ENCODE measurements at places on chromosomes 16 and 17. TPM values are rescaled to one million over a fixed set of nuclear protein-coding genes. Genes with fewer than 3 reads are reported as not detected.

- no peak overlapping the region for H3K27ac ChIP-seq
- H3K36me3 ChIP-seq = no peaks in the 10 kb centered on the region
- no peak overlapping the region for H3K4me3 ChIP-seq
- no peak for DNase-seq
- H3K27me3 ChIP-seq = no peaks in the 10 kb centered on the region
- no peaks in the 10 kb centered on the region for H3K4me1 ChIP-seq
Observed at GRCh38 chr17:4073983-4074830, 68.6 kb downstream of the ZZEF1 start.

The EPN3 gene
- 53.2 TPM for total RNA-seq

The KRT32 gene
- not detected for total RNA-seq

The ABHD15 gene
- total RNA-seq = 10.5 TPM

The RASD1 gene
- 11.0 TPM for total RNA-seq

GRCh38 chr17:36682773-36683172, 81.4 kb downstream of the MRM1 start:
- no peaks in the 10 kb centered on the region for H3K27me3 ChIP-seq
- no peak overlapping the region for H3K27ac ChIP-seq
- no peaks in the 10 kb centered on the region for H3K36me3 ChIP-seq
- DNase-seq = no peak
- no peaks in the 10 kb centered on the region for H3K4me1 ChIP-seq

The TP53TG3C gene
- not detected for total RNA-seq

DNA sequence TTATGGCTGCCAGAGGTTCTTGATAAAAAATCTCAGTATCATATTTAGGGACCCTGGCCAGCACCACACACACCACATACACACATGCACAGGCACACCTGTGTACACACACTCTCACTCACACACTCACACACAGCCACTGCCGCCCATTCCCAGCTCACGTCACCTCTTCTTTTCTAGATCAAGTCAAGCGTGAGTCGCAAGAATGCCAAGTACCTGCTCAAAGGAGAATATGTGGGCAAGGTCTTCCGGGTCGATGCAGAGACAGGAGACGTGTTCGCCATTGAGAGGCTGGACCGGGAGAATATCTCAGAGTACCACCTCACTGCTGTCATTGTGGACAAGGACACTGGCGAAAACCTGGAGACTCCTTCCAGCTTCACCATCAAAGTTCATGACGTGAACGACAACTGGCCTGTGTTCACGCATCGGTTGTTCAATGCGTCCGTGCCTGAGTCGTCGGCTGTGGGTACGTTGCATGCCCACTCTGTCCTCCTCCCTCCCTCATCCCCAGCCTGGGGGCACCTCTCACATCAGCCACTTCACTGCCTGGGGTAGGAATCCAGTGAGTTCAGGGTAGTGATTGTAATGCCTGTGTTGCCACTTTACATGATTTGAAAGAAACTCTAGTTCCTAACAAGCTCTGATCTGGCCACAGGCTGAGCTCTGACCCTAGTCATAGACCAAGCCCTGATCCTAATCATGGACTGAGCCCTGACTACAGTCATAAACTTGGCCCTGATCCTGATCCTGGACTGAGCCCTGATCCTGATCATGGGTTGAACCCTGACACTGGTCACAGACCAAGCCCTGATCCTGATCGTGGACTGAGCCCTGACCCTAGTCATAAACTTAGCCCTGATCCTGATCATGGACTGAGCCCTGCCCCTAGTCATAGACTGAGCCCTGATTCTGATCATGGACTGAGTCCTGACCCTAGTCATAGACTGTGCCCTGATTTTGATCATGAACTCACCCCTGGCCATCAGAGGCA, 20.4 kb downstream of the CDH5 start:
- H3K4me3 ChIP-seq = no peak overlapping the region
- H3K27me3 ChIP-seq = no peaks in the 10 kb centered on the region
- H3K4me1 ChIP-seq = peaks cover 18% of the 10 kb centered on the region
- DNase-seq = no peak
- H3K27ac ChIP-seq = no peak overlapping the region

The CACNG1 gene
- total RNA-seq = not detected

The COX11 gene
- total RNA-seq = 77.6 TPM

- H3K36me3 ChIP-seq = no peaks in the 10 kb centered on the region
- H3K27ac ChIP-seq = peak overlapping the region; percentile 84
- H3K4me3 ChIP-seq = peak overlapping the region; percentile 41
- no peaks in the 10 kb centered on the region for H3K27me3 ChIP-seq
Observed at GRCh38 chr17:50094243-50094752, 853 bp upstream of the PDK2 start.

- H3K27ac ChIP-seq = no peak overlapping the region
- H3K4me3 ChIP-seq = no peak overlapping the region
- peaks cover 10% of the 10 kb centered on the region for H3K4me1 ChIP-seq
Observed at GRCh38 chr16:51919736-51920135, 627.2 kb downstream of the TOX3 start.

The C16orf86 gene
- total RNA-seq = 0.34 TPM

- no peak for DNase-seq
- H3K36me3 ChIP-seq = peaks cover 7% of the 10 kb centered on the region
- H3K4me1 ChIP-seq = no peaks in the 10 kb centered on the region
- H3K27me3 ChIP-seq = no peaks in the 10 kb centered on the region
Observed at GRCh38 chr16:89581861-89582563, 6.5 kb downstream of the CPNE7 start.

GRCh38 chr17:67238991-67239390, 6.0 kb downstream of the HELZ start:
- H3K27ac ChIP-seq = no peak overlapping the region
- peaks cover 39% of the 10 kb centered on the region for H3K4me1 ChIP-seq
- DNase-seq = peak; percentile 32

GRCh38 chr17:81071761-81072741, 37.1 kb downstream of the BAIAP2 start:
- no peaks in the 10 kb centered on the region for H3K27me3 ChIP-seq
- H3K36me3 ChIP-seq = no peaks in the 10 kb centered on the region
- H3K4me3 ChIP-seq = no peak overlapping the region
- H3K4me1 ChIP-seq = peaks cover 11% of the 10 kb centered on the region
- peak; percentile 64 for DNase-seq
- peak overlapping the region; percentile 70 for H3K27ac ChIP-seq

DNA sequence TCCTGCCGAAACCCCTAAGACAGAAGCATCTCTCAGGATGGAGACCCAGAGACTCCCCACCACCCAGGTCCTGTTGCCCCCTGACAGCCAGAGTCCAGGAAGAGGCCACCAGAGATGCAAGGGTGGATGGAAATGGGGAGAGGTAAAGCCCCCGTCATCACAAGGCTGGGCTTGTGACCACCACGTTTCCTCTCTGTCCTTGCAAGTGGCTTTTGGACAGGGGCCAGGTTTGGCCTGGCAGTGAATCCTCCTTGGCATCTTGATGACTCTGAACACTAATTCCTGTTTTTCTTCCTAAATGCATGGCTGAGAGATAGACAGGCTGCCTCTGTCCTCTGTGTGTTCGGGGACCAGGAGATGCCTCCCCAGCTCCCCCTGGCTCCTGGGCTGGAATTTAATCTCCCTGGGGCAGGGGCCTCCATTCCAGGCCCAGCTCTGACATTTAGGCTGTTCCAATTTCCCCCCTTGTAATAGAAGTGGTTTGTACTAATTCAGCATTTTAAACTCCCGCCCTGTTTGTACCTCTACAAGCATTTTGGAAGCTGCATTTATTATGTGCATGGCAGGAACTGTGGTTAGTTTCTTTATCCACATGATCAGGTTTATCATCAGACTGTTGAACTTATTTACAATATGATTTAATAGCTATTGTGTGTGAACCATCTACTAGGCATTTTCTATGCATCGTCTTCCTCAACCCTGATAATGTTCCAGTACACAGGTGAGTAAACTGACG, 116.1 kb upstream of the IRX6 start:
- H3K27me3 ChIP-seq = no peaks in the 10 kb centered on the region
- H3K27ac ChIP-seq = no peak overlapping the region
- DNase-seq = no peak
- no peak overlapping the region for H3K4me3 ChIP-seq
- no peaks in the 10 kb centered on the region for H3K4me1 ChIP-seq

The MYH13 gene
- not detected for total RNA-seq

DNA sequence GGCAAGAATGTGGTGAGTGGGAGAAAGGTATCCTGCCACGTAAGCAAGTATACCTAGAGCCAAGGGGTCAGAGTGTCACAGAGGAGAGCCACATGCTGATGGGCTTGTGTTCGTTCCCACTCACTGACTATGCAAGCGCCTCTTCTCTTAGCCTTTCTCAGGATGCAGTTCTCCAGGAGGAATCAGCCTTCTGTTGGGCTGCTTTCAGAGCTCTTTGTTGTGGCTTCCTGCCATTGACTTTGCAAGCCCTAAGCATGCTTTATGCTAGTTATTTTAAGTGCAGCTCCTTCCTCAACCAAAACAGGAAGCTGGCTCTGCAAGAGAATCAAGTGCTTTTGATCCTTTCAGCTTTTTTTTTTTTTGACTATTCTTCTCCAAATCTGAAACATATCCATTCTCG, 66.6 kb downstream of the SIAH1 start:
- H3K27me3 ChIP-seq = no peaks in the 10 kb centered on the region
- H3K36me3 ChIP-seq = no peaks in the 10 kb centered on the region
- H3K27ac ChIP-seq = no peak overlapping the region
- H3K4me1 ChIP-seq = no peaks in the 10 kb centered on the region
- H3K4me3 ChIP-seq = no peak overlapping the region
- DNase-seq = no peak

DNA sequence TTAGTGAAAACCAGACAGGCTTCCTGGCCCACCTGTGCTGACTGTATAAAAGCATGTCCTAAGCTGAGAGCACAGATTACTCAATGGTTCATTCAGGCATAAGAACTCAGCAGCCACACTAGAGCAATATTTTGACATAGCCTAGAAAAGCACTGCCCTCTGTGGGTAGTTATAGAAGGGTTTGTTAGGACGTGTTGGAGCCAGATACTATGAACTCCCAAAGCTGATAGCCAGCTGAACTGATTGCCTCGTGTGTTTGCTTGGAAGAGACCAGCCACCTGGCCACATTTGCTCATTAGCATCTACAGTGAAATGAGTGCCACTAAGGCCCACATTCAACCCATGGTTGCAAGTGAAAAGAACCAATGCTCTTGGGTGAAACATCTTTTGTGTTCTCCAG, 30.8 kb upstream of the ABCA5 start:
- no peaks in the 10 kb centered on the region for H3K36me3 ChIP-seq
- no peaks in the 10 kb centered on the region for H3K27me3 ChIP-seq
- no peaks in the 10 kb centered on the region for H3K4me1 ChIP-seq
- DNase-seq = peak; percentile 13
- no peak overlapping the region for H3K27ac ChIP-seq

DNA sequence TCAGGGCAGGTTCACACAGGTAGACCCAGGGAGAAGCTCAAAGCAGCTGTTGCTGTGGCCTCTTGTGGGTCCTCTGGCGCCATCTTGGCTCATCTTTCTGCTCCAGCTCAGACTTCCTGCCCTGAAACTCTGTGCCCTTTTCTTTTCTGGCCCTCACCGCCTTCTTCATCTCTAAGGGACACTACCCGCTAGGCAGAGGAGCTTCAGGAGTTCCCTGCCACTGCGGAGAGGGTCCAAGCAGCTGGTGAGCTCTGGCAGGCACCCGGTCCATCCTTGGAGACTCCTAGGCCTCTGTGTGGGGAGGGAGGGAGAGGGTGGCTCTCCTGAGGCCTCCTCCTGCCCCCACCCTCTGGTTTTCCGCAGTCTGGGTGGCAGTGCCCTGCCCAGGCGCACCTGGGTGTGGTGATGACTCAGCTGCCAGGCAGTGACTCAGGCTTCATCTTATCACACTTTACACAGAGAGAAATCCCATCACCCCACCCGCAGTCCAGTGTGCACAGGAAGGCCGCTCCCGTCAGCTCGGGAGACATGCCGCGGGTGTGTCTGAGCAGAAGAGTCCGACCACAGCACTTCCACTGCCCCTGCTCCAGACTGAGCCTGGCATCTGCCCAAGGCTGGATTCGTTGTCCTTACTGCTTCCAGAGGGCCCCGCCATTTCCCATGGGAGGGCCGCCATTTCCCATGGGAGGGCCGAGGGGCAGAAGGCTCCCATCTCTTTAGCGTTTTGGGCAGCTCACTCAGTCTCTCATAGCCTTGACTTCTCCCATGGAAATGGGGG, 7.3 kb downstream of the NT5C start:
- H3K36me3 ChIP-seq = no peaks in the 10 kb centered on the region
- no peaks in the 10 kb centered on the region for H3K27me3 ChIP-seq
- H3K4me3 ChIP-seq = no peak overlapping the region
- peaks cover 14% of the 10 kb centered on the region for H3K4me1 ChIP-seq
- peak overlapping the region; percentile 85 for H3K27ac ChIP-seq

GRCh38 chr16:88084881-88085280, 133.6 kb downstream of the BANP start:
- H3K27ac ChIP-seq = no peak overlapping the region
- no peaks in the 10 kb centered on the region for H3K4me1 ChIP-seq
- H3K4me3 ChIP-seq = no peak overlapping the region
- no peaks in the 10 kb centered on the region for H3K27me3 ChIP-seq

DNA sequence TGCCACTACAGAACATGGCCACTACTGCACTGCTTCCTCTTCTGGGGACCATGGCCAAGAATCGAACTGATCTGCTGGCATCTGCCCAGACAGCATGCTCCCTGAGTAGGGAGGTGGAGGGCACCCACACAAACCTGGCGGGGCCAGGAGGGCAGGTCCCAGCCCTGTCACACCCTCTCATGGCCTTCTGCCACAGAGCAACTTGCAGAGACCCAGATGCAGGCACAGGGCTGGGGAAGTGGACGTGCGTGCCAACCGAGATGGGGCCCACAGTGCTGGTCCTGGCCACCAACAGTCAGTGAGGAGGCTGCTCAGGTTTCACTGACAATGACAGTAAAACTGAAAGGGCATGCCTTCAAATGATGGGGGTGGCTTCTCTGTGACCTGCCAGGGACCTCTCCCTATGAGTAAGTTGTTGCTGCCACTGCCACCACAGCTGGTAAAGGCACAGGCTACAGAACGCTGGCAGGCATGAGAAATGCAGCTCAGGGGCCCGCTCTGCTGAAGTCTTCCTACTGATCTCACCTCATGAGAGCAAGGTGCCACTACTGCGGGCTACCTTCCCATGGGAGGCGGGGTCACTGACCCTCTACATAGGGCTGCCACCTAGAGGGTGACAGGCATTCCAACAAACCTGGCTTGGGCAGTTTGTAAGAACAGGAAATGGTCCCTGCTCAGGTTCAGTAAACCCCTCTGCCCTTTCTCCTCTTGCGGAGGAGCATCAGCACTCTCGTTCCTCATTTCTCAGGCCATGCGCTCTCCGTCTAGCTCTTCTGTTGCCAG, 15.5 kb downstream of the HIC1 start:
- no peak overlapping the region for H3K4me3 ChIP-seq
- no peaks in the 10 kb centered on the region for H3K36me3 ChIP-seq
- no peak for DNase-seq

The EPX gene
- total RNA-seq = not detected

The CEP95 gene
- total RNA-seq = 63.6 TPM

GRCh38 chr16:57501492-57501891, 15.2 kb upstream of the DOK4 start:
- H3K4me3 ChIP-seq = no peak overlapping the region
- peak overlapping the region; percentile 19 for H3K27ac ChIP-seq
- no peaks in the 10 kb centered on the region for H3K27me3 ChIP-seq
- H3K4me1 ChIP-seq = no peaks in the 10 kb centered on the region
- DNase-seq = no peak

GRCh38 chr17:15291674-15292361, 26.7 kb upstream of the PMP22 start:
- no peaks in the 10 kb centered on the region for H3K27me3 ChIP-seq
- no peak for DNase-seq
- H3K4me3 ChIP-seq = no peak overlapping the region
- H3K27ac ChIP-seq = no peak overlapping the region

Measured in Caco-2 (cell line).